ENCODE measurements at places on chromosomes 6 and 20.

- no peak for DNase-seq
Observed at GRCh38 chr6:149397384-149397783, 2.7 kb upstream of the SUMO4 start.

DNA sequence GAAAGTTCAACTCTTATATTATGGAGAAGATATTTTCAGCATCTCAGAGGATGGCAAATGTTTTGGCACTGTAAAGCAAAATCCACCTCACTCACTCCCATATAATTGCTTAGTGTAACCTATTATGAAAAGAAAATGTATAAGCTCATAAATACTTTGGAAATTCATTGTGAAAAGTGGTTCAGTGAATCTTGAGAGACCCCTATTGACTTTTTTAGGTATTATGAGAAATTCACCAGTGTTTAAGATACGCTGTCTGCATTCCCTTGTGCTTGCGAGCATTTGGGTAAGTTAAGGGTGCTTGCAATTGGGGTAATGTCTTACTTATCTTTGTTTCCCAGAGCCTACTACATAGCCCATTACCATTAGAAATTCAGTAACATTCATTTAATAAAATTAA lies 66.3 kb upstream of the BMP5 start:
- no peak for DNase-seq

- DNase-seq = no peak
Observed at GRCh38 chr6:149035766-149036165, 281.7 kb upstream of the TAB2 start.

DNA sequence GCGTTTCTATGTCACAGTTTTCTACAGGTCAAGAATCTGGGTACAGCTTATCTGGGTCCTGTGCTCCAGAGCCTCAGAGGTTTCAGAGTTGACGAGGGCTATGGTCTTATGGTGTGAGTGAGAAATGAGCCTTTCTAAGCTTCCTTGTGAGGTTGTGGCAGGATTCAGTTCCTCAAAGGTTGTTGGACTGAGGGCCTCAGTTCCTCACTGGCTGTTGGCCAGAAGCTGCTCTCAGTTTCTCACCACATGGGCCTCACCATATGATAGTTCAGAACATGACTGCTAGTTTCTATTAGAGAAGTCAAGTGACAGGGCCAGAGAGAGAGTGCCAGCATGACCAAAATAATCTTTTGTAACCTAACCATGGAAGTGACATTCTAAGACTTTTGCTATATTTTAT lies 96.1 kb downstream of the NUS1 start:
- DNase-seq = no peak

- no peak for DNase-seq
Observed at GRCh38 chr20:32564921-32565734, 20.0 kb downstream of the NOL4L start.

- no peak for DNase-seq
Observed at GRCh38 chr20:31838646-31839292, 6.6 kb downstream of the FOXS1 start.

DNA sequence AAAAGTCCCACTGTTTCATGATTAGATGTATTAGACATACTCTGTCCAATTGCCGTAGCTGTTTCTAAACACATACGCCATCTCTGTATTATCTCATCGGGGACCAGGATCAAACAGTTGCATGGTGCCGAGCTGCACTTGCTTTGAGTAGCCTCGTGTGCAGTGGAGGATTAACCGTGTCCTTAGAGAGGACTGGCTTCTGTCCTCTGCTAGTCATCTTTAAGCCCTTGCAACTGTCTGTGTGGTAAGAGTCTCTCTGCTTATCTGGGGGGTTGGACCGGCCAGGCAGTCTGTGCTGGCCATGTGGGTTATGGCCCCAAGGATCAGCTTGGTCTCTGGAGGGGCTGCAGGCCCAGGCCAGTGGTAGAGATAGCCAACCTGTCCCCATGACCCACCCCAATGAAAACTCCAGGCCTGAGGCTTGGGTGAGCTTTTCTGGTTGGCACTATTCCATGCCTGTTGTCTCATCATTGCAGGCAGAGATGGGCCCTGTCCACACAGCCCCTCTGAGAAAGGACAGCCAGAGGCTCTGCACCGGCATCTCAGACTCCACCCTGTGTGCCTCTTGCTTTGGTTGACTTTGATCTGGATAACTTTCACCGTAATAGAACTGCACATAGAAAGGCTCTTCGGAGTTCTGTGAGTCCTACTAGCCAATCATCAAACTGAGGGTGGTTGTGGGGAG lies 137.3 kb upstream of the SNX9 start:
- no peak for DNase-seq

GRCh38 chr20:18403269-18403668 lies 63.6 kb downstream of the DZANK1 start:
- no peak for DNase-seq

GRCh38 chr20:63116412-63117106 lies 99.4 kb downstream of the YTHDF1 start:
- no peak for DNase-seq

GRCh38 chr6:90336388-90336947 lies 39.8 kb upstream of the BACH2 start:
- no peak for DNase-seq

DNA sequence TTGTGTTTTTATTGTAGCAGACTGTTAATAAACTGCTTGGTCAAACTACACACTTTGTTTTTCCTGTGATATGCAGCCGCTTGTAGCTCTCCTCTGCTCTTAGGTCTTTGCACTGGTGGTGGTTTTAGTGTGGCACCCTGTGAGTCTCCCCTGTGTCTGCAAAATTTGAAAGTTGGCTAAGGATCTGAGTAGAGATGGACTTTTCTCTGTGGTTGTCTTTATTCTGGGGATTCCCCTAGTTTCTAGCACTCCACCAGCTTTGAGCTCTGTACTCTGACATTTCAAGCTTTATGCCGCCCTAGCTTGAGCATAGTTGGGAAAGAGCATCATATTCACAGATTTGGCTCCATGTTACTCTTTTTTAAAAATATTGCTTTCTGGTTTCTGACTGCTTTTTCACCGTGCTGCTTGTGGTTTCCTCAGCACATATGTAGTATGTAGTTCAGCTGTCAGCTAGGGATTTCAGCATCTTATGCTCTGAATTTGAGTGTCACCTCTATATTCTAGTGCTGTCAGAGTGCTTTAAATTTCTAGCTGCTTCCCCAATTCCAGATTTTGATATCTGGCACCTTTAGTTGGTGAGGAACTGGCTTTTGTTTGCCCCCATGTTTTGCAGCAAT lies 25.4 kb downstream of the CDYL start:
- DNase-seq = no peak

All from stimulated activated CD4-positive, alpha-beta T cell treated with anti-CD3 and anti-CD28 coated beads, TNF-alpha, amount 100 ng/mL, for 48 hours (primary cell).